ENCODE measurements at places on chromosomes 11 and 22.

DNA sequence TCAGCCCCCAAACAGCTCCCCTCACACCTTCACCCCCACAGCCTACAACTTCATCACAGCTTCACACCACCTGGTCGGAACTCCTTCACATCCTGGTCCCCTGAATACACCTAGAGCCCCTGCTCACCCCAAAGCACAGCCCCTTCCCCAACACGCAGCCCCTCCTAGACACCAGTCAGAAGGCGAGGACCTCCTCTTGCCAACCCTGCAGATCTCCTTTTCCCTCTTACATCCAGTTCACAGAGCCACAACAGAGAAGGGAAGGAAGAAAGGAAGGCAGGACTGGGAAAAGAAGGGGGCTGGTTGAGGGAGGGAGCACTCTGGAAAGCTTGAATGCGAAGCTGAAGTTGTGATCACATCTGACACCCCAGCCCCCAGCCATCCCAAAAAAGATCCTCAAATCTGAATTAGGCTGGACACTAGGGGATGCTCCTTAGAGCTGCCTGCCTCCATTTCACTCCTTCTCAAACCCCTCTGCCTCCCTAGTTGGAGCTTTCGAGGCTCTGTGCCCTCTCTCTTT is 629 bp downstream of the CCKBR start:
- DNase-seq = no peak

- no peak for DNase-seq
These were observed 22.9 kb upstream of the IGSF22 start for GRCh38 chr11:18748766-18749365.

DNA sequence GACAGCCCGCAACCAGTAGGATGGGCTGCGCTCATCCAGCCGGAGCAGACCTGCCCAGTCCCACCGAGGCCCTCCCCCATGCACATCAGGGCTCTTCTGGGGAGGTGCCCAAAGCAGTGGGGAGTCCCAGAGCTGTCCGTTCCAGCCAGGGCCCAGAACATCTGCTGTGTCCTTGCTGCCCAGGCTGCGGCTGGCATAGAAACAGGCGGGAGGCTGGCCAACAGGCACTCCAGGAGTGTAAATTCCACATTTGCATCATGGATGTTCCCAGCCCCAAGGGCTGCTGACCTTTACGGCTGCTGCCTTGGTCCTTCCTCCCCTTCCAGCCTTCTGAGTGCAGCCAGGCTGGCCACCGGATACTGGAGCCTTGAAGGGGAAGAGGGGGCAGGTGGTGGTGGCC is 30.0 kb upstream of the SYT7 start:
- no peak for DNase-seq

DNA sequence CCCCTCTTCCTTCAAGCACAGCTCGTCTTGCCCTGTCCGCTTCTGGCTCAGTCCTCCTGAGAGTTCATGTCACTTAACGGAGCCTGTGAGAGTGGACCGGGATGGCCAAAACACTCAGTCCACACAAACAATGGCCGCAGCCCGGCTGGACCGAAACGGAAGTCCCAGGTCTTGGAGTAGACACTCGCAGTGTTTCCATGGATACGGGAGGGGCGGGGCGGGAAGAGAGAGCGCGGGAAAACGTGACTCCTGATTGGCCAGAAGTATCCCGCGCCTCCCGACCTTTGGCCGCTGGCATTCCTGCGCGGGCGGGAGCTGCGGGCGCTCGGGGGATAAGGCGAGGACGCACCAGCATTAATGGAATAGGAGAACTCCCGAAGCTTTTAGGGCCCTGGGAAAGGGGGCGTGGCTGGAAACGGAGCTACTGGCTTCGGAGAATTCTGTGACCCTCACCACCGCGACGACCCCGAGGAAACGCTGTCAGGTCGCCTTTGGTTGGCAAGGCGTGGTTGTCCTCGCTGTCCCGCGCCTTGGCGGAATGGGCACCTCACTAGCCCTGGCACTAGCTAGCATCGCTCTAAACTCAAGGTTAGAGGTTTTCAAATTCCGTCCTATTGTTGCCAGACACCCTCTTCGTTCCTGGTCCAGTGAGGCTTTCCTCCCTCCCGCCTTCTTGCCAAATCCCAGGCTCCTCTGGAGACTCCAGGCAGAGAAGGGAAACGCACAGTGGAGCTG is at the start of the genes NLRP14 and ZNF214:
TSS of gene NLRP14 (plus strand) at position 297 of the 735 bp plus-strand sequence. CDS start 18,108 bp downstream, outside the sequence.
TSS of gene ZNF214 (minus strand) at position 164 of the 735 bp plus-strand sequence. CDS start 17,511 bp downstream, outside the sequence.
- peak; percentile 96 for DNase-seq

DNA sequence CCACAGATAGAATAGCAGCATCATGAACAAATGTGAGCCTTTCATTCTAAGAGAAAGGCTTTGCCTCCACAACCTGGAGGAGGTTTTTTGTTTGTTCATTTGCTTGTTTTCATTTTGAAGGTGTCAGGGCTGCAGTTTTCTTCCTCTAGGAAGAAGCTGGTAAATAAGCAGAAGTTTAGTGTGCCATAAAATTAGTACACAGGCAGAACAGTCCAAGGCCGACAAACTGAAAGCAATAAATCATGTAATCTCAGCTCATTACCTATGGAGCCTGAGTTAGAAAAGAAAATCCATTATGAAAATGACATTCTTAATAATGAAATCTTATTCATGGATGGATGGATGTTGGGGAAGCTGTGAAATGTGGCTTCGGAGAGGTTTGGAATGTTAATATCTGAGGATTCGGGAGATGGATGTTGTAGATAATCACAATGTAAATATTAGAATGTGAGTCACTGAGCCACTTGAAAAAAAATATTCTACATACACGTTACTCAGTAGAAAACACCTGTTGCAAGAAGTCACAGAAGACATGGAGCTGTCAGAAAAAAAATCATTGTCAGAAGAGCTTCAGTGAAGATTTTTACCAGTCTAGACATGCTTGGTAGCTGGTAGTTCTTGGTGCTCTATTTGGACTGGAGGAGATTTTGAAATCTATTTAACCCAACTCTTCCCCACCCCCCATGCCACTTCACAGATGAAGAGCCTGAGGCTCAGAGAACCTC is 15.0 kb upstream of the ZDHHC13 start:
- DNase-seq = no peak

GRCh38 chr11:104870910-104871309 is 27.4 kb downstream of the CASP12 start:
- DNase-seq = no peak

- DNase-seq = peak; percentile 39
These were observed 79.7 kb downstream of the MAML2 start for GRCh38 chr11:96263238-96263763.

DNA sequence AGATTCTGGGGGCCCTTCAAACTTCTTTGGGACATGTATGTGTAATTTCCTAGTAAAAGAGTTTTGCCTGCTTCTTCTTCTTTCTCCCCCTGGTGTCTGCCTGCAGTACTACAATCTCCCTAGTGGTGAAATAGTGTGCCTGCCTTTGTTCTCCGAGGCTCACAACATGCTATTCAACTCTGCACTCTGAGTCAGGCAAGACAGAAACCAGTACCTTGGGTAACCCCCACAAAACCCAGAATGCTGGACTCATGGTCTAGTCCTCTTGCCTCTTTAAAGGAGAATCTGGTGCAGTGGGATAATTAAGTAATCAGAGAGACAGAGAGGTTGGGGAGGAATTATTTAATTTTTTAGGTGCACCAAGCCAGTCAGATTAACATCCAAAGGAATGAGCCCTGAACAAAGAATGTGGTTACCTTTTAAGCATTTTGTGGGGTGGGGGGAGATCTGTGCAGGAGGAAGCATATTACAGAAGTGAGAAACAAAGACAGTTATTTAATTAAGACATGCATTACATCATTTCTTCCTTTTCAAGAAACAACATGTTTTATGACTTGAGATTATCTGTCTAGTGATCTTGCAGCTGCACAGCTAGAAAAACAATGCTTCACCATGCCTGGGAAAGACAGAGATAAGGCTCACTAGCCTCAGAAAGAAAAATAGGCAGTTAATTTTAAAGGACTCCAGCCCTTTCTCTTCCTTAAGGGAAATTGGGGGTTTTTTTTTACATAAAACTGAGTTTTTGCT is 11.0 kb upstream of the MS4A6A start:
- peak; percentile 39 for DNase-seq

DNA sequence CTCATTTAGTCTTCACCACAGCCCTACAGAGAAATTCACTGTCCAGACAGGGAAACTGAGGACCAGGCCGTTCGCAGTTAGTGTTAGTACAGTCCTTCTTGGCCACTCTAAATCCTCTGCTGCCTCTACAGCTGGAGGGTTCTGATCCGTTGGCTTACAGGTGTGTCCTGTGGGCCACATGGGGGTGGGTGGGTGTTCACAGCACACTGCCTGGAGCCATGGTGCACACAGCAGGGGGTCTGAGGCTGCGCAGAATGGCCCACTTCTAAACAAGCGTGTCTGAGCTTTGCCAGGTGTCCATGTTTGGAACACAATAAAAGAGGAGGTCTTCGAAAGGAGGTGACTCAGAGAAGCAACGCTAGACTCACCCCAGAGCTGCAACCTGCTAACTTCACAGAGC is 249.0 kb downstream of the ST3GAL4 start:
- DNase-seq = no peak
